Left renal pelvis (tissue), 4 donors: ENCODE measurements at places on chromosomes 4 and X. TPM values are rescaled to one million over a fixed set of nuclear protein-coding genes. Genes with fewer than 3 reads are reported as not detected.

DNA sequence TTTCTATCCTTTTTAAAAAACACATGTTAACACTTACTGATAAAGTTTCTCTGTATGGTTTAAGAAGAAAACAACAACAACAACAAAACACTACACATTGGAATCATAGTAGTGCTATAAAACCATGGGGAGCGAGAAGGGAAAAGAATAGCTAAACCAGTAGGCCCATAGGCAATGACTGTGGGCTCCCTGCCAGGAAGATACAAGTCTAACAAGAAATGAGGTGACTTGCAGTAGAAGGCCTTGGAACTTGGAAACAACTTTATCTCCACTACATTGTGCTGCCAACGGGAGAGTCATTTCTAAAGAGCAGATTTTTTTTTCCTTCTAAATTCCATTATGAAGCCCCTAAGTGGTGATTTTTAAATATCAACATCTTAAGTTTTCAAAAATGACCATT, 78.0 kb downstream of the GPC4 start:
- no peak for DNase-seq

DNA sequence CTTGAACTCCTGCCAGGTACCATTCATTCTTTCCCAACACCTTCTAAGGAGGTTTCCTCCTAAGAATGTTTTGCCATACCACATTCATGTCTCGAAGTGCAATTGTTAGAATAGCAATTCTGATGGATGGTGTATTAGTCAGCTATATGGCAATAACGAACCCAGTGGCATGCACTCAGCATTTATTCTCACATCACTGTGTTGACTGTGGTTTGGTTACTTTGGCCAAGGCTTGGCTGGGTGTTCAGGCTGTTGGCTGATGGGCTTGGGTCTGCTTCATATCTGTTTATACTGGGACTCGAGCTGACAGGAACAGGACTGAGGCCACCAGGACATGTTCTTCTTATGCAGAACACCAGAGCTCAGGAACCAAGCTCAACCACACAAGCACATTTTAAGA, 31.7 kb downstream of the PSAPL1 start:
- no peak for DNase-seq

DNA sequence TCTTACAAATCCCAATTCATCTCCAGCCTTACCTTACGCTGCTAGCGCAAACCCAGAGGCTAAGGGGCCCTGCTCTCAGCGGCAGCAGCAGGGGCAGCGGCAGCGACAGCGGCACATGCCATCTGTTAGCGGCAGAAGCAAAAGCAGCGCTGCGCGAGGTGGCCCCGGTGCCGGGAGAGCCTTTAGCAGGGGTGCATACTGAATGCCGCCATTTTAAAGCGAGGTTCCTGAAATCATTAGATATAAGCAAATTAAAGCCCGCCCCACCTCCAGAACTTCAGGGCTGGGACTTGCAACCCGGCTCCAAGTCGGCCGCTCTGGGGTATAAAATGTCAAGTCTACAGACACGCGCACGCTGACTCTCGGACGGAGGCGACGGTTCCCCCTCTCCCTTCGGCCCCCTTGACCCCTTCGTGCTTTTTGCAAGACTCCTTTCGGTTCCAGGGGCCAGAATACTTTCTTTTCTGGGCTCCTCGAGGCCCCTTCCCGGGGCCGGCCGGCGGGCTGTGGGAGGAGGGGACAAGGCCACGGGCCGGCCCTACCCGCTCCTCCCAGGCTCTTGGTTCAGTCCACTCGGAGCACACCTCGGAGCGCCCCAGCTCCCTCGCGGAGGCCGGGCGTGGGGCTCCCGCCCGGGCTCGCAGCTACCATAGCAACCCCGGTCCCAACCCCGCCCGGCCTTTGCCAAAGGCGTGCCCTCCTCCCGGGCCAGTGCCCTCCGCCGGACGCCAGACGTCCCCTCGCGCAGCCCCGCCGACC, at the start of gene MBNL3:
TSS of gene MBNL3 (minus strand) at position 220 of the 759 bp plus-strand sequence. CDS start 49,427 bp downstream, outside the sequence.
- no peak for DNase-seq

DNA sequence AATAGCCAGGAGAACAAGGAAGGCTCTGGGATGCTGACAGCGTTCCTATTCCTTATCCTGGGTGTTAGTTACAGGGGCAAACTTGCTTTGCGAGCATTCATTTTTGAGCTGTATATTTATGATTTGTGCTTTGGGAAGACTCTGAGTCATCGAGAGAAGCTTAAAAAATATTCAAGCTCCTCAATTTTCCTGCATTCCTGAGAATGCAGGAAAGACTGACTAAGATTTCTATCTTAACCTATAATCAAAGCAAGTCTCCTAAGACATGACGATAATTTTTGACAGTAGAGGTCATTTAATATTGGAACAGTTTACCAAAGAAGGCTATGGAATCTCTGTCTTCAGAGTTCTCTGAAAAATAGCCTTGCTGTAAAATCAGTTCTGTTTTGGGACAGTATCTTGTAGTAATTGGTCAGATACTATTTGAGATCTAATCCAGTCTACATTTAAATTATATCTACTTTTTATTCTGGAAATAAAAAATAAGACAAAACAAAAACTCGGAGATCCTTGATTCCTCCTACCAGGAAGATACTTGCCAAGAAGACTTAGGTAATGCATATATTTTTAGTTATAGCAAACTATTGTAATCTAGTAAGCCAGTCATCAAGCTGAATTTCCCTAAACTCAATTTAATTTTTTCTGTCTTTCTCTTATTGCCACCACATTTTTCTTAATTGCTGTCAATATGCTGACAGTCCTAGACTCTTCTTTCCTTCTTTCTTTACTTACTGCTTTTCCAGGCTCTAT, 31.7 kb downstream of the BBS12 start:
- DNase-seq, result no peak

DNA sequence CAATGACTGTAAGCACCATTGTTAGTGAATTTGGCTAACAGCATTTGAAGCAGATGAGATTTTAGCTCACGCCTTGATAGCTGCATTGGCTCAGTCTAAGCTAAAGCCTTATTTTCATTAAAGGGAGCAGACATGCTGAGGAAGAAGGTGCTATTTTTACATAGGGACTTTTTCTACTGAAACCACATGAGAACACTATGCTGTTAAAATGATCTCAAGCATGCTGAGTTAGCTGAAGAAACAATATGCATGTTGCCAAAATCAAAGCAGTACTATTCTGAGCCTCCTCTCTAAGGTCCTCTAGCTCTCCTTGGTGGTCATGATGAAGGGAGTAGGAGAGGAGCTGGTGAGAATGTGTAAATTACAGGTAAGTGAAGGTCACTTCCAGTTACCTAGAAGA, 134.4 kb upstream of the JADE1 start:
- DNase-seq, result no peak

- DNase-seq, result no peak
Measured at GRCh38 chr4:80173841-80174240, 23.5 kb upstream of the PRDM8 start.

- DNase-seq, result no peak
Measured at GRCh38 chrX:3204606-3205005, 141.8 kb downstream of the MXRA5 start.

DNA sequence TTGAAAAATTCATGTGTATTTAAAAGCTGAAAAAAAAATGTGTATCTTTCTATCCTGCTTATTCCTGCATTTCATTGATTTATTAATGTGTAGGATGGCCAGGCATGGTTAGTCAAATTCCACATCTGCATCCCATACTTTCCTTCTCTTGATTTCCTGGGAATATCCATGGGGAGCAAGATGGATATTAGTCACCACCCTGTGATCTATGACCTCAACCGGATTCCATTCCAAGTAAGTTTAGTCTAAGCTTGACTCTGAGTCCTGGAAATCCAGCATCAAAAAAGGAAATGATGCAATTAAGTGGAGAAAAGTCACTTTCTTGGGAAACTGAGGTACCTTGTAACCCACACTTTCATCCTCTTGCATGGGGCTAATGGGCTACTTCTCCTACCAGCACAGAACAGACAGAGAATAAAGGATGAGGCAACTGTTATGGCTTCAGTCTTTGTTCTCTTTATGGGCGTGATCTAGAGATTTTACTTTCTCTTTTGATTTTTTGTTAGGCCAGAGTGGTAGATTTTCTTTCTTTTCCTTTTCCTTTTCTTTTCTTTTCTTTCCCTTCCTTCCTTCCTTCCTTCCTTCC, 17.1 kb upstream of the BEX4 start:
- DNase-seq, result no peak

GRCh38 chr4:7771056-7771455, 168.6 kb downstream of the AFAP1 start:
- no peak for DNase-seq

DNA sequence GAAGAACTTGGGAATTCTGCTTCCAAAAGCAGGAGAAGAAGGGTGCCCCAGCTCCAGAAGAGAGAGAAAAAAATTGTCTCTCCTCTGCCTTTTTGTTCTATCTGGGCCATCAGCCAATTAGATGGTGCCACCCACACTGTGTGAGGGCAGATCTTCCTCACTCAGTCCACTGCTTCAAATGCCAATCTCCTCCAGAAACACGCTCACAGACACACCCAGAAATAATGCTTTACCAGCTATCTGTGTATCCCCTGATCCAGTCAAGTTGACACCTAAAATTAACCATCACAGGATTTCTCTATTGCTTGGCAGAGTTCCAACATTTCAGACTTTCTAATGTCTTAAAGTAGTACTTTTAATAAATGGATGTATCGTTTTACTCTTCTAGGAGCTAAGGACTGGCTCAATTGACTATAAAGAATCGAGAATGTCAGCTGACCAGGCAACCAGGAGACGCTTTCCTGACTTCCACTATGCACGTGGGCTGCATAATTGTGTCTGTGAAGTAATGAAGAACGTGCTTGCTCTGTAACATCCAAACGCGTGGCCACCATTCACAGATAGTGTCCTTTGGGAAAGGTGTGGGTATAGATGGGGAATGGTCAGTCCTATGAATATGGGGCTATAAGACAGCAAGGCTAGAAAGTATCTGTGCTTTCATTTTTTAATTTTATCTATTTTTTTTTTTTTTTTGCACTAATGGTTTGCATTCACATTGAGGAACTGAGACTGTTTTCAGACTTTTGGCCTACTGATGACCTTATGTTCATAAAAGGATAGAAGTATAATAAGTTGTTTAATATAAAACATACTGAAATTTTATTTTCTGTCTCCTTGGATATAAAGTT, 9.9 kb upstream of the SMIM20 start:
- DNase-seq, result no peak

DNA sequence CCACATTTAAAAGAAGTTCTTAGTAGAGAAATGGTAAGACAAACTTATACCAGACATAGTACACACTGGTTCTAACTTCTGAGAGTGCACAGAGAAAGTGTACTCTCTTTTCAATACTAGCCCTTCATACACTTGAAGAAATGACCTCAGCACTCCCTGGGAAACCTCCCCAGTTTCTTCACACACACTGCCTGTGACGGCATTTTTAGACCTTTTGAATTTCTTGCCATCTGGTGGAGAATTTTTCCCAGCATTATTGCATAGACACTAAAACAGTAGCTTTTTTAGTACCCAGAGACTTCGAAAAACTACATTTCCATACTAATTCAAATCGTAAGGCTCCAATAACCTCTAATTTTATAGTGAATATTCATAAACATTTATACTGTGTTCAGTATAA, 341.6 kb upstream of the MAOA start:
- DNase-seq, result no peak

GRCh38 chrX:43813898-43814297, 68.4 kb downstream of the MAOB start:
- DNase-seq, result no peak

The ADH1B gene
- polyA plus RNA-seq, result 12.1 TPM

The AFM gene
- polyA plus RNA-seq, result 13.2 TPM

The FGFR3 gene
- 60.3 TPM for polyA plus RNA-seq

The PASD1 gene
- polyA plus RNA-seq, result not detected

The DKK2 gene
- polyA plus RNA-seq, result 15.7 TPM

The CXCL1 gene
- polyA plus RNA-seq, result 0.50 TPM

The KLF3 gene
- polyA plus RNA-seq, result 79.1 TPM

The RASL11B gene
- polyA plus RNA-seq, result 26.7 TPM

The ACE2 gene
- 54.9 TPM for polyA plus RNA-seq

The PPBP gene
- 5.3 TPM for polyA plus RNA-seq
